ENCODE measurements at places on chromosomes 4 and X.

DNA sequence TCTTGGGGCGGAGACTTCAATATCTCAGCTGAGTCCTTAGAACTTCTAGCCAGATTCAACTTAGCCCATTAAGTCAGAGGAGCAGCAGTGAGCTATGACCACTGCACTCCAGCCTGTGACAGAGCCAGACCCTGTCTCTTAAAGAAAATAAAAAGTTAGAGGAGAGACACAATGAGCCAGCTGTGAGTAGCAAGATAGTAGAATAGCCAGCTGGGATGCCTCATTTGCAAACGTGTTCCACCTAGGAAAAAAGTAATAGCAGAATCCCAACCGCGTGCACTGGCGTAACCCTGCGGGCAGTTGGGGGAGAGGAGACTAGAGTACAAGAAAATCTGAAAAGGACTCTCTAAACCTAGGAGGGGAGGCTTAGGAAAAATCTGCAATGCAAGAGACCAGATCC, 133.2 kb upstream of the ANXA3 start:
- no peak for DNase-seq

- no peak for DNase-seq
Measured at GRCh38 chr4:1271686-1272085, 18.0 kb upstream of the MAEA start.

GRCh38 chr4:142713282-142714030, 132.6 kb downstream of the INPP4B start:
- no peak for DNase-seq

DNA sequence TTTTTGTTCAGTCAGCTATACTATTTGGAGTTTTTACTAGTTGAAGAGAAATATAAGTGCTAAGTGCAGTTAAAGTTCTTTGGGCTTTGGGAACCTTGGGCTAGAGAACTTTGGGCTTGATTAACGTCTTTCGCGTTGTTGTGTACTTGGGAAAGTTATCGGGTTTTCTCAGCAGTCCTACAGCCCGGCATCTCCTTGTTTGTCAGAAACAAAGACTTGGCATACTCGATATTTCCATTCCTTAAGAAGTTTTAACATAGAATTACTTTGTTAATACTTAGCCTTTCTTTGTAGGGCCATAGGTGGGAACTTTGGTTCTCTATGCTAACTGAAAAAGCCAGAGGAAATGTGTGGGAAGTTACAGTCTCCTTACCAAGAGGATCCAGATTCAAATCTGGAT, 28.7 kb downstream of the RAPGEF2 start:
- DNase-seq, result no peak

- no peak for DNase-seq
Measured at GRCh38 chr4:16852644-16853043, 45.8 kb downstream of the LDB2 start.

DNA sequence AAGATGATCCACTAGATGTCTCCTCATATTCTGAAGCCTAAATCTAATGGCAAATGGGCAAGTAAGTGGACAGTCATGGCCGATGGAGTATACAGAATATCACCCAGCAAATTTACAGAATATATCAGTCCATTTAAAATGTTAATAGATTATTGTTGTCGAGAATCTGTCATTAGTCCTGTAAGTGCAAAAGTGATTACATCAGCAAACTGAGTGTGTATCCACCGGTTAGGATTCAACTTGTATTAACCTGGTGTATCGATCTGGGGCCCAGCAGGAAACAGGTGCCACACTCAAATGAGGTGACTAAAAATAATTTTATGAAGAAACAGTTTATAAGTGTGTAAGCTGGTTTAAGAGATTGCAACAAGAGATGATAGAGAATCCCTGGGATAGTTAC, 367.9 kb upstream of the FAM47C start:
- no peak for DNase-seq

Data from stimulated activated effector memory CD8-positive, alpha-beta T cell treated with anti-CD3 and anti-CD28 coated beads, Interleukin-12 subunit alpha, Interleukin-12 subunit beta, amount 100 ng/mL, for 72 hours (primary cell).